GOT3 (cell line): ENCODE measurements at places on chromosomes 11 and 22.

- DNase-seq = no peak
Measured at GRCh38 chr11:66546368-66546965, at the start of gene ACTN3. Gene ACTN3 (plus strand): TSS chr11:66546903. CDS start chr11:66546938, 35 bp downstream.

GRCh38 chr11:2807801-2808241 lies 77.8 kb downstream of the CDKN1C start:
- no peak for DNase-seq

- DNase-seq = no peak
Measured at GRCh38 chr11:66192181-66192863, 76.1 kb upstream of the RAB1B start.

DNA sequence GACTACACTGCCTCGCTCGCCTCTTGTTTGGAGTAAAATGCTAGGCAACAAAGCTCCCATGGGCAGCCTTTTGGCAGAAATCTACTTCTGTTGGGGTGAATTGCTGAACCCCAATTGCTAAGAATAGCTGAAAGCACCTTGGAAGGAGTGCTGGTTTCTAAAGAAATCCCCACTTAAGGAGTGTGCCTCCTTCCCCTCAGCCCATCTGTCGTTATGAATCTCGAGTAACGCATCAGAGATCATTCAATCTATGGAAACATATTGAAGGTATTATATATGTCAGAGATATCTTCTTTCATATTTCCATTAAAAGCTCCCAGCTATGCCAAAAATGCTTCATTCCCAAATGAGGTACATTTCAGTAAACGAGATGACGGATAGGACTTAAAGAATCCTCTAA lies 229.6 kb upstream of the BLID start:
- DNase-seq = no peak

- DNase-seq = no peak
Measured at GRCh38 chr11:43269254-43269918, 42.4 kb upstream of the API5 start.

DNA sequence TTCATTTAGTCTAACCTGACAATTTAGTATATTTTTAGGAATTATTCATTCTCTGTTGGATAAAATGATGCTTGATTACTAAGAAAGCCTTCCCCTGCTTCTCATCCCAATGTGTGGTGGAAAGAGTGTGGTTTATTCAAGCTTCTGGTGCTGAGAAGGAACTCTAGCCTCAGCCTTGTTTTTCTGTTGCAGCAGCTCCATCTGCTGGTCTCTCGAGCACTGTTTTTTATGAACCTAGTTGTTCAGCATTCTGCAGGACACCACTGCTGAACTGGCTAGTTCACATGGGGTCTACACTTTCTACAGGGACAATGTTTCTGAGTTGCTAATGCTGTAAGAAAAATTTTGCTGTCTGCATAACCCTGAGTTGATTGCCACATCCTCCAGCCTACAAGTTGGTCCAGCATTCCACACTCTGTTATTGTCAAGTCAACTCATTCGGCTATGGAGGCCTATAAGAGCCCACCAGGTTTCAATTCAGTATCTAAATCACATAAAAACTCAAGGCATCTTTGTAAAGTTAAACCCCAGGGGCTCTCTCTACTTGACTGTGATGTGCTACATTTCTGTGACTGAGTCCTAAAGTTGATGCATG lies 14.3 kb downstream of the OR2AG2 start:
- no peak for DNase-seq

DNA sequence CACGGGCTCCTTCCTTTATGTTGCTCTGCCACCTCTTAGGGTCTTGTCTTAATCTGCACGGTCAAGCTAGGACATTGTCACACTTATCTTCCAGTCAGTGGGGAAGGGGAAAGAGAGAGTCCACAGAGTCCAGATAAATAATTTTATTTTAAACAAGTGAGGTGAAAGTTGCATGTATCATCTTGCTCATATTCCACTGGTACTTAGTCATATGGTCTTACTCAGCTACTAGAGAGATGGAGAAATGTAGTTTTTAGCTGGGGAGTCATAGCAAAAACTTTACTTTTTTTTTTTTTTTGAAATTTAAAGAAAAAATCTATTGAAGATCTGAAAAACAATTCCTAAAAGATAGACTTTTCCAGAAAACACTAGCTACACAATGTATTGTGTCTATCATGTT lies 29.0 kb downstream of the PDE3B start:
- no peak for DNase-seq

DNA sequence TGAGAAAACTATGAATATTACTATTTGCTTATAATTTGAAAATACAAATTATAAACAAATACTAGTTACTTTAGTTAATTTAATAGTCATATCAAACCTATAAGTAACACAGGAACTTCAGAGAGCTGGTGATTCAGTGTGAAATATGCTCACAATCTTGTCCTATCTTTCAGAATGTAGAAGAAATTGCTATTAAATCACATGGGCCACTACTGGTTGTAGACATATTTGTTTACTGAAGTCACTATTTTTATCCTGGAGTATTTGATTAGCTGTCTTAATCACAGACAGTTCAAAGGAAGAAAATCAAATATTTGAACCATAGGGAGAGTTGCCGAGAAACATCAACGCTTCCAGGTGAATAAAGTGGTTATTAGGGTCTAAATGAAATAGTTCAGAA lies 187.6 kb upstream of the ANO3 start:
- DNase-seq = no peak

- DNase-seq = no peak
Measured at GRCh38 chr11:1876361-1877063, 15.2 kb downstream of the PRR33 start.

GRCh38 chr22:39214383-39215069 lies 30.3 kb downstream of the PDGFB start:
- no peak for DNase-seq

- no peak for DNase-seq
Measured at GRCh38 chr22:28115426-28115825, 196.4 kb upstream of the PITPNB start.

DNA sequence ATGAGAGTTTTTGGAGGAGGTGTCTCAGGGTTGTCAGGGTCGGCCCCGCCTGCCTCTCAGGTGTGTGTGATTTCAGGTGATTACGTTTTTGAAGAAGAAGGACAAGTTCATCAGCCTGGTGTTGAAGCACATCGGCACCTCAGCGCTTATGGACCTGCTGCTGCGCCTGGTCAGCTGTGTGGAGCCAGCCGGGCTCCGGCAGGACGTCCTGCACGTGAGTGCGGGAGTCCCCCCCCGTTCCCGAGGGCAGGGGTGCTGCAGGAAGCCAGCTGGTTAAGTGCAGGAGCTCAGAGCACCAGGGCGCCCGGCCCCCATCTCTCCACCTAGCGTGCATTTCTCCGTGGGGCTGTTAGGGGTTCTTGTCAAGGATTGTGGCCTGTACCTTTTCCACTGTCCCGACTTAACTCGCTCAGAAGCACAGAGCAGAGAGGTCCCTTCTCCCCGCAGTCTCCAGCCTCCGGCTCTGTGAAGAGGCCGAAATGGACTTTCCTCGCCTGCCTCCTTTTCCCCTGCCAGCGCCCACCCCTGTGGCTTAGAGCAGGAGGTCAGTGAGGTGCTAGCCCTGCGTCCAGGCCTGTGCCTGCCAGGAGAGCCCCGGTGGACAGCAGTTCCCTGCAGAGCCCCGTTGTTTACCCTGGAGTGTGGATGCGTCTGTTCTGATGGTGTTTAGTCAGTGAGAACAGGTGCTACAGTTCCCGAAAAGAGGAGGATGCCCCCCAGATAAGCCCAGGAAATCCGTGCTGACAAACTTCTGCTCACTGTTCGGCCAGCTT lies 60.2 kb downstream of the SBF1 start:
- DNase-seq = no peak

DNA sequence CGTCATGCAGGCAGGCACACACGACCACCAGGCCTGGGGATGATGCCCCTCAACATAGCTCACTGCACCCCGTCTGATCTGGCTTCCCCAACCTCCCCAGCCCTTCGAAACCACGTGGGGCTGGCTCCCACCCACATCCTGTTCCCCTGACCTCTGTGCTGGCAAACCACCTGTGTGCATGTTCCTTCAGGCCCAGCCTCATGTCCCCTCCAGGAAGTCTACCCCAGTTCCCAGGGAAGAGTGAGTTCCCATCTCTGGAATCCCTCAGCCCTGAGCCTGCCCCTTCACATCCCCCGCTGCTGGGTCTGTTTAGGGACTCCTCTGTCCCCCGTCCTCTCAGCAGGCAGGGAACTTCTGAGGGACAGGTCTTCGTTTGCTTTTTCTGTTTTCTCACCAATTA lies 7.1 kb downstream of the SLC7A4 start:
- no peak for DNase-seq

DNA sequence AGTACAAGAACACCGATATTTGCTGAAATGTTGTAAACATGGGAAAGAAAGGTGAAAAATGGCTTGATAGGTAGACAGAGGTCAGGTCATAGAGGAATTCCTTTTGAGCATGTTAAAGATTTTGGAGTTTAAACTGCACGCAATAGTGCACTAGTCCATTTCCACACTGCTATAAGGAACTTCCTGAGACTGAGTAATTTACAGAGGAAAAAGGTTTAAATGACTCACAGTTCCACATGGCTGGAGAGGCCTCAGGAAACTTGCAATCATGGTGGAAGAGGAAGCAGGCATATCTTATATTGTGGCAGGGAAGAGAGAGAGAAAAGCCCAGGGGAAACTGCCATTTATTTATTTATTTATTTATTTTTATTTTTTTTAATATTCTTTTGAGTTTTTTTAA lies 5.0 kb downstream of the OR10A5 start:
- no peak for DNase-seq

DNA sequence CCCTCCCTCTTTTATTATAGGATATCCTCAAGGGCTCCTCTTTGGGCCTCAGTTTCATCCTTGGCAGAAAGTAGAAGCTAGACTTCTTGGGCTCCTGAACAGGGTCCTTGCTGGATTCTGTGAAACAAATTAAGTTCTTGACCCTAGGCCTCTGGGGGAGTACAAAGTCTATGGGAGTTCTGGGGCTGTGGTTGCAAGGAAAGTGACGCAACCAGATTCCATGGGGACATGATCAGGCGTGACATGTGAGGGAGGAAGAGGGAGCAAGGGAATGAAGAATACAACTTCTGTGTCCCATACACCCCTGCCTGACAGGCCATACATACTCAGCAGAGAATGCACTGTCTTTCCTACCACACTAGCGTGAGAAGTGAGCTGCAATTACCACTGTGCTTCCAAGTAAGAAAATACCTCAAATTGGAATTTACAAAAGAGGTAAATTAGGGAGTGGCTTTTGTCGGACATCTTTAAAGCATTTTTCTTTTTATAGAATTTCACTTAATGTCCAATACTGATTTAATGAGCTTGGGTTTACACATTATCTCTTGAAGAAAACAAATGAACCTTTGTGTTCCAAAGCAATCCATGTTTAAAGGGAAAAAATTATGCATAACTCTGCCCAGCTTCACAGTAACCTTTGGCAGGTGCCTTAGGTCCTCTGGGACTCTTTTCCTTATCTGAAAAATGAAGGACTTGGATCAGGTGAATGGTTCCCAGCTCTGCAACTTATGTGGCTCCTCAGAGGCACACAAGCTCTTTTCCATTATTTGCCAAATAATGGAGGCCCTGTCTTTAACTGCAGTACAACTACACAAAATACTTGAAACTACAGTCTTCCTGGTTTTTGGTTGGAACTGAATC lies 38.9 kb downstream of the LIMK2 start:
- no peak for DNase-seq

- DNase-seq = peak; percentile 11
Measured at GRCh38 chr11:70210051-70210501, 7.0 kb downstream of the FADD start.

DNA sequence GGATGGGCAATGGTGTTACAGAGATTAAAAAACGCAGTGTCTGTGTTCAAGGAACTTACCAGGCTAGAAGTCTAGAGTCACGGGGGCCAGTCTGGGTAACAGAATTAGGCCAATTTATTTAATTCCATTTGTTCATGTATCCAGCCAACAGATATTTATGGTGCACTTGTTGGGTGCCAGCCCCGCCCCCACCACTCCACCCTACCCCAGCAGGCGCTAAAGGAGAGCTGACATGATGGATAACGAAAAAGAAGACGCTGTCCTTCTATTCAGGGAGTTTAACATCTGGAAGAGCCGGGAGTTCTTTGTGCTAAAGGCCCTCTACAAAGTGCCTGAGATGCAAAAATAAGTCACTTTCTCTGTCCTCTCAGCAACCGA lies 1.1 kb upstream of the BMAL1 start:
- DNase-seq = no peak

- no peak for DNase-seq
Measured at GRCh38 chr22:39777716-39778454, 115.7 kb downstream of the ENTHD1 start.

- no peak for DNase-seq
Measured at GRCh38 chr11:83292709-83293456, 6.7 kb upstream of the CCDC90B start.

DNA sequence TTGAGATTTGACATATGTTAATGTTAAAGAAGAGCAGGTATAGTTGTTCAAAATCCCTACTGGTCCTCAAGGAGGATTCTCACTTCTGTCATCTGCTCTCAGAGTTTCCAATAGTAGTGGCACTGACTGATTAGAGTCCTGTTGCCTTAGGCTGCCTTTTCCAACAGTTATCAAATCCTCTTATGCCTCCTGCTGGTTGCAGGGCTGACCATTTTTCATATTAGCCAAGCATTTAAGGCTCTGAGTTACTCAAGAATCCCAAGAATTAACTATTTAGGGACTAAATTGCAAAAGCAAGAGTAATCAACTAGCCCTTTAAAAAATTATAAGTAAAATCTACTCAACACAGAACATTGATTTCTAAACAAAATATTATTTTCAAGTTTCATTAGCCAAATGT lies 212.0 kb upstream of the CHORDC1 start:
- DNase-seq = no peak

DNA sequence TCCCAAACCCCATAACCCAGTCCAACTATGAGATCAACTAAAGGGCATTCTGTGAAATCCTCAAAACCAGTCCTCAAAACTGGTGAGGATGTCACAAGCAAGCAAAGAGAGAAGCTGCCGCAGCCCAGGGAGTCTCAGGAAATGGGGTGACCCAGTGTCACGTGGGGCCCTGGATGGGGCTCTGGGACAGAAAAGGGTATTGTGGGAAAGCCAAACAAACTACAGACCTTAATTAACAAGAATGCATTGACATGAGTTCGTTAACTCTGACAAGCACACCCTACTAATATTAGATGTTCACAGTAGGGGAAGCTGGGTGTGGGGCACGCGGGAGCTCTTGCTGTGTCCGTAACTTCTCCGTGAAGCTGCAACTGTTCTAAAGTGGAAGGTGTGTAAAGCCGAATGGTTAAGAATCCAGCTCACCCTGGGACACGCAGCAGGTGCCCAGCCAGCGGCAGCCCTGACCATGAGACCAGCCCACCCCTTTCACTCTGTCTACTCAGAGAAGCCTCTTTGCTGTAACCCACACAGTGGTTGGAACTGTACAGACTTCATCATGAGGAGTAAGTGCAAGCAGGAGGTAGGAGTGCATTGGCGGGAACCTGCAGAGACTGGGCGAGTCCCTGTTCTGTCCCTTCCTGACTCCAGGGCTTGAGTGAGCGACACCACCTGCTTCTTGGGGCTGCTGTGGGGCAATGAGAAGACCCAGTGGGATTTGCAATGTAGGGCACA lies 17.9 kb downstream of the LINC01488 start:
- DNase-seq = no peak

DNA sequence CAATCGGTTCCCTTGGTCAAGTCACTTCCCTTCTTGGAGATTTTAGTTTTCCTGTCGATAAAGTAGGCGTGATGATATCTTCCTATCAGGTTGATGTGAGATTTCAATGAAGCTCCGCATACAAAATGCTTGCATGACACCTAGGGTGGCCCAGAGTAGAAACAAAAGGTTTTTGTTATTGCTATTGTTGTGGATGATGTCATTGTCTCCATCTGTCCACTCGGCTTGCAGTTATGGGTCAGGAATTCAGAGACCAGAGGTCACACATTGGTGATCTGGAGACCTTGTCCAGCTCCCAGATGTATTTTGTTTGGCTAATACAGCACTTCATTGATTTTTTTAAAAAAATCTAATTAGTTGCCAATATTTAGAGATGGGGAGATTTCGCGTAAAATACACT lies 382.1 kb downstream of the MN1 start:
- DNase-seq = no peak
